ENCODE measurements at places on chromosomes 4 and X.

GRCh38 chrX:134949271-134949670, 41.5 kb upstream of the SMIM10 start:
- no peak for DNase-seq

DNA sequence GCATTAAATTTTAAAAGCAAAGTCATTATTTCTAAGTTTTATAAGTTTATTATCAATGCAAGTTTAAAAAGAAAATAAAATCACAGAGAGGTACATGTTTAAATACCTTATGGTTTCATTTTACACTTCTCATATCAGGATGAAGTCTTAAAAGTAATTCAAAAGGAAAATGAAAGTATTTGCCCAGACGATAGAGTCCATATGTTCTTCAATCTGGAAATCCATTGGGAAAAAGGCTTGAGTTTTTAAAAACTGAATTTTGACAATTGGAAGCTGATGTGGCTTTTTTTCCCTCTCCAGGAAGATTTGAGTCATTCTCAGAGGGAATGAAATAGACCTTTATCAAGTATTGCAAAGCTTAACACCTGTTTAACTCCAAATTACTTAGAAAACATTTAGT, 37.1 kb downstream of the MAB21L2 start:
- no peak for DNase-seq

GRCh38 chr4:78517050-78517652, 34.4 kb upstream of the ANXA3 start:
- no peak for DNase-seq

DNA sequence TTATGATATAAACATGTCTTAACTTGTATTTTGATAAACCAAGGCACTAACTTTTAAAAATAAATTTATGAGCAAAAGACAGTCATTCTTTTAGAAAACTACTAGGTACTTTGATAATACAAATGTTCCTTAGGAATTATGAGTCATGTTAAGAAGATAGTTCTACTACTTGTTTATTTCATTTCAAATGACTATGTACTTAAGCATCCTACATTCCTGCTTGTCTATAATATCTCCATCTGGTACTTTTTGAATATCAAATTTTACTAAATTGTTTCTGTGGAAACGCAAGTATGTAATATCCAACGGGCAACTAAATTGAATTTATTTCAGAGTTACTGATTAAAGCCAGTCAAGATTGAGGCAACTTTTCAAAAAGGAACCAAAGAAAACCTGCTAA, 61.8 kb downstream of the CAMK2D start:
- no peak for DNase-seq

- DNase-seq: no peak
These were observed 76.9 kb upstream of the CAMK2D start for GRCh38 chr4:113838460-113838859.

DNA sequence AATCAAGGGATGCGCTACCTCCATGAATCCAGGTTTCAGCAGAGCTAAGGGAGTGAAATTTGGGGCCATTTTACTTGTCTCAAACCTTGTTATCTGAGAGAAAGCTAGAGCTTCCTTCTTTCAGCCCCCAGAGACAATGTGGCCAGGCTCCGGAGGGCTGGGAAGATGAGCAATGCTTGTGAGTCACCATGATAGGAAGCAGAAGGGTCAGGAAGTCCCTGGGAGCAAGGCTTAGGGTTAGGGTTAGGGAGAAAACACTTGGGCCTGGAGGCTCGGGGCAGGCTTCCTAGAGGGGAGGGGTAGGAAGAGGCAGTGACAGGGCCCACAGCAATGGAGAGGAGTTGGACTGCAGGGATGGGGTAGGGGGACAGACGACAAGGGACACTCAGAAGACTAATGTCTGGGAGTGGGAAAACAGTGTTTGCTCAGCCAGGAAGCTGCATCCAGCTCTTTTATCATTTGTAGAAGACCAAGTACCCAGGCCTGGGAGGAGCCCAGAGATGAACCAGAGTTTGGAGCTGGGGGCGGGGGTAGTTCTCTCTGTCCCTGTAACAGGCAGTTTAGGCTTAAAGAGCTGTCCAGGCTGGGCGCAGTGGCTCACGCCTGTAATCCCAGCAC, 16.4 kb upstream of the PORCN start:
- no peak for DNase-seq

GRCh38 chr4:137754652-137755471, 222.6 kb upstream of the PCDH18 start:
- no peak for DNase-seq

Measured in substantia nigra (tissue), 51 donors.